ENCODE measurements at places on chromosomes 11 and 22. TPM values are rescaled to one million over a fixed set of nuclear protein-coding genes. Genes with fewer than 3 reads are reported as not detected.
A peak's percentile ranks its signal among the peaks of the same experiment; 100 is the strongest.

GRCh38 chr11:35474688-35475087 lies 50.7 kb downstream of the PAMR1 start:
- no peak for DNase-seq

DNA sequence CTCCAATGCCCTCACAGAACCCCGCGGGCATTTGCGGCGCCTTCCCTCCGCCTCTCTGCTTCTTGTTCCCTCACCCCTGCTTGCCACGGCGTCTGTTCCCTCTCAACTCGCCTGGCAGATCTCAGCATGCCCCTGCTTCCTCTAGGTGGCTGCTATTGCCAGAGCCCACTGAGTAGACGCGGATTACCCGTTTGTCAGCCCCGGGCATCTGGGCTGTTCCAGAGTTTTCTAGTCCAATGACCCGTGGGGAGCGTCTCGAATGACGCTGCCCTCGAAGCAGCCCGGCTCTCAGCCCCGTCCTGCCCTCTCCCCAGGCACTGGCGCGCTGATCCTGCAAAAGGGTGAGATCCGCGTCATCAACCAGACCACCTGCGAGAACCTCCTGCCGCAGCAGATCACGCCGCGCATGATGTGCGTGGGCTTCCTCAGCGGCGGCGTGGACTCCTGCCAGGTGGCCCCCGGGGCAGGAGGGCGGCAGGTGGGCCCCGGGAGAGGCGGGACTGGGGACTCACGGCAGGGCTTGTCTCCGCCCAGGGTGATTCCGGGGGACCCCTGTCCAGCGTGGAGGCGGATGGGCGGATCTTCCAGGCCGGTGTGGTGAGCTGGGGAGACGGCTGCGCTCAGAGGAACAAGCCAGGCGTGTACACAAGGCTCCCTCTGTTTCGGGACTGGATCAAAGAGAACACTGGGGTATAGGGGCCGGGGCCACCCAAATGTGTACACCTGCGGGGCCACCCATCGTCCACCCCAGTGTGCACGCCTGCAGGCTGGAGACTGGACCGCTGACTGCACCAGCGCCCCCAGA lies 49.7 kb downstream of the ST14 start:
- peak; percentile 36 for DNase-seq

DNA sequence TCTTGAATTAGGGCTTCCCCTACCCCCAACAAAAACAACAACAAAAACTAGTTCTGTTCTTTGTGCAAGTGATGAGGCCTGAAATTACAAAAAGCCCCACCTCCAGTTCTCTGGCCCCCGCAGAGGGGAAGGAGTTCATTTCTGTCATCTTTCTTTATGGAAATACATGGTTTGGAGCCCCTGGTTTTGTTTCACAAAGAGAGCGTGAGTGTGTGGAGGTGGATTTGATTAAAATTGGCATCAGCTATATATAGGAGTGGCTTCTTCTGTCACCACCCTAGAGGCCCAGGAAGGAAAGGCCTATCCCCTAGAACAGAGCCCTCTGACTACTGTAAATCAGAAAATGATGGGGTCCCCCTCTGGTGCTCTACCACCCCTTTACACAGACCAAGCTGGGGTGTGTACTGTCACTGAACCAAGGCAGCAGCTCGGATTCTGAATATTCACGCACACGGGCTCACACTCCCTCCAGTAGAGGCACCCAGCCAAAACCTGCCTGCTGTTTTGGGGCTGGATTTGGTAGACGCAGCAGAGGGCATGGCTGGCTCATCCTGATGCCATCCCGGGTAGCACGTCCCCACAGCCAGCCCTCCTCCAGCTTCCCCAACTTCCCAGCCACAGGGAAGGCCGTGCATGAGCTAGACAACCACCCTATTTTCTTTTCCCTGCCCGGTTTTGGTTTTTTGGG lies 19.4 kb downstream of the RCOR2 start:
- DNase-seq = no peak

The RASSF10 gene
- not detected for total RNA-seq

The UBQLNL gene
- total RNA-seq = 0.23 TPM

The SHISAL1 gene
- 0.10 TPM for total RNA-seq

GRCh38 chr11:64245797-64246620 lies 734 bp downstream of the PPP1R14B start:
- peak; percentile 67 for DNase-seq

DNA sequence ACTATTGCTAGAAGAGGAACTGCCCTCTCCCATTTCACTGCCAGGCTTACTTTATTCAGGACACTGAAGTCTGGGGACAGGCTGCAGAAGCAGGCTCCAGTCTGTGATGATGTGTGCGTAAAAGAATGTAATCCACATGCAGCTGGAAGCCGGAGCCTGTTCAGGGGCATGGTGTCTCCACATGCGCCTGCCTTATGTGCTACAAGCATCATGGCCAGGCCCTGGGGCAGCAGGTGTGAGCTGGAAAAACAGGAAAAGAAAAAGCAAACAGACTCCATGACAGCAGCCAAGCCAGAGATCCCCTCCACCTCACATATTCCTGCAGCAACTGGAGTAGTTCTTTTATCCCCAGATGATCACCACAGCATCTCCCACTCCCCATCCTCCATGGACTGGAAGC lies 33.4 kb downstream of the ARFGAP2 start:
- no peak for DNase-seq

DNA sequence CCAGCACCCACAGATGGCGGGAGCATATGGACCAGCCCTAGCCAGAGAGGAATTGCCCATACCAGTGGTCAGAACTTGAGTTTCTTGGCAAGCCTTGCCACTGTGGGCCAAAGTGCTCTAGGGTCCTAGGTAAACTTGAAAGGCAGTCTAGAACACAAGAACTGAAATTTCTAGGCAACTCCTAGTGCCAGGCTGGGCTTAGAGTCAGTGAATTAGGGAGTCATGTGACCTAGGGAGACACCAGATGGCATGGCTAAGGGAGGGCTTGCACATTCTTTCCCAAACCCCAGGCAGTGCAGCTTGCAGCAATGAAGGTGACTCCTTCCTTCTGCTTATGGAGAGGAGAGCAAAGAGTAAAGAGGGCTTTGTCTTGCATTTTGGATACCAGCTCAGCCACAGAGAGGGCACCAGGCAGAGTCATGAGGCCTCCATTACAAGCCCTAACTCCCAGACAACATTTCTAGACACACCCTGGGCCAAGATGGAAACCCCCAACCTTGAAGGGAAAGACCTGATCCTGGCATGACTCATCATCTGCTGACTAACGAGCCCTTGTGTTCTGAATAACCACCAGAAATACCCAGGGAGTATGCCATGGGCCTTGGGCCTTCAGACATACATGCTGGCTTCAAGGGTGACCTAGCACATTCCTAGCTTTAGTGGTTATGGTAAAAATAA lies 19.2 kb upstream of the OR56A3 start:
- no peak for DNase-seq

The SCGB1A1 gene
- total RNA-seq = 2.0 TPM

The KCNQ1OT1 gene
- total RNA-seq = 1.2 TPM

The OR5B3 gene
- total RNA-seq = not detected

DNA sequence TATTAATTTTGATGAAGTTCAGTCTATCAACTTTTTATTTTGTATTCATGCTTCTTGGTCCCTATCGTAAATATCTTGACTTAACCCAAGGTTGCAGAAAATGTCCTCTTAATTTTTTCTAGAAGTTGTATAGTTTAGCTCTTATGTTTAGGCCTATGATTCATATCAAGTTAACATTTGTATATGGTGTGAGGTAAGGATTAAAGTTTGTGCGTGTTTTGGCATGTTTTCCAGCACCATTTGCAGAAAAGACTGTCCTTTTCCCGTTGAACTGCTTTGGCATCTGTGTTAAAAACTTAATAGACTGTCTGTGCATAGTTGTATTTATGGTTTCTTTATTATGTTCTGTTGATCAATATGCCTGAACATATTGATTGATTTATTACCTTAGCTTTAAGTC lies 42.3 kb downstream of the ARHGEF12 start:
- DNase-seq = no peak

DNA sequence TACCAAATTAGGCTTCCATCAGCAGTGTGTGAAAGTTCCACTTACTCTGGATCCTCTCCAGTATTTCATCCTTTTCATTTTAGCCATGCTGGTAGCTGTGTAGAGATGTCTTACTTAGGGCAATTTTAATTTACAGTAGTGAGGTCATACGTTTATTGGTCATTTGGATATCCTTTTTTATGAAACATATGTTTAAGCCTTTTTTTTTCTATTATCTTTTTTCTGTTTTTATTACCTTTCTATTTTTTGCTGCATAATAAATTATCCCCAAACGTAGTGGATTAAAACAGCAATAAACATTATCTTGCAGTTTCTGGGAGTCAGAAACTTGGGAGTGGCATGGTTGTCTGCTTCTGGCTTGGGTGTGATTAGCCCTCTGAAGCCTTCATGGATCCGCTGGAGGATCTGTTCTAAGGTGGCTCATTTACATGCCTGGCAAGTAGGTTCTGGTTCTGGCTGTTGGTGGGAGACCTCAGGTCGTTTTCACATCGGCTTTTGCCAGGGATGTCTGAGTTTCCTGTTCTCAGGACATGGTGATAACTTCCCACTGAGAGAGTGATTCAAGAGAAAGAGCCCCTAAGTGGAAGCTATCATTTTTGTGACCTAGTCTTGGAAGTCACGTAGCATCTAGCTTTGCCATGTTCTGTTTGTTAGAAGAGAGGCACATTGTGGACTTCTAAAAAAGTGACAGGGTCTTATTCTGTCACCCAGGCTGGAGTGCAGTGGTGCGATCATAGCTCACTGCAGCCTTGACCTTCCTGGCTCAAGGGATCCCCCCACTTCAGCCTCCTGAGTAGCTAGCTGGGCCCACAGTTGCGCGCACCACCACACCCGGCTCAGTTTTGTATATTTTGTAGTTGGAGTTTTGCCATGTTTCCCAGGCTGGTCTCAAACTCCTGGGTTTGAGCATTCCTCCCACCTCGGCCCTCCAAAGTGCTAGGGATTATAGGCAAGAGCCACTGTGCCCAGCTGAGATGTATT lies 38.6 kb downstream of the PPP6R3 start:
- DNase-seq = no peak

GRCh38 chr11:106920899-106921509 lies 97.3 kb downstream of the GUCY1A2 start:
- DNase-seq = no peak

The TRIM51 gene
- not detected for total RNA-seq

DNA sequence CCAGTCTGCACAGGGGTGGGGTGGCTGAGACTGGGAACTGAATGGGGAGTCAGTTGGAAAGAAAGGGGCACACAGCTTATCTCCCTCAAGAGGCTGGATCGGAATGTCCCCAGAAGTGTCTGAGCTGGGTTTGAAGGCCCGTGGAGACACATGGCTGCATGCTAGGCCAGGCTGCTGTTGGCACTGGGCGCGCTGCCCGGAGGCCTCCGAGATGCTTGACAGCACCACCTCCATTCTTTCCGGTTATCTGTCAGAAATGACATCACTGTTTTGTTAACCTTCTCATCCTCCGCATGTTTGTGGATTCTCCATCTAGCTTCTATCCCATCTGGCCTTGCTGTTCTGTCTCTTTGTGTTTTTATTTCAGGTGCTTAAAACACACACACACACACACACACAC lies 85.5 kb downstream of the APIP start:
- no peak for DNase-seq

GRCh38 chr11:565921-566509 lies 5.2 kb downstream of the RASSF7 start:
- DNase-seq = no peak
